ENCODE measurements at places on chromosomes 2 and 18.

DNA sequence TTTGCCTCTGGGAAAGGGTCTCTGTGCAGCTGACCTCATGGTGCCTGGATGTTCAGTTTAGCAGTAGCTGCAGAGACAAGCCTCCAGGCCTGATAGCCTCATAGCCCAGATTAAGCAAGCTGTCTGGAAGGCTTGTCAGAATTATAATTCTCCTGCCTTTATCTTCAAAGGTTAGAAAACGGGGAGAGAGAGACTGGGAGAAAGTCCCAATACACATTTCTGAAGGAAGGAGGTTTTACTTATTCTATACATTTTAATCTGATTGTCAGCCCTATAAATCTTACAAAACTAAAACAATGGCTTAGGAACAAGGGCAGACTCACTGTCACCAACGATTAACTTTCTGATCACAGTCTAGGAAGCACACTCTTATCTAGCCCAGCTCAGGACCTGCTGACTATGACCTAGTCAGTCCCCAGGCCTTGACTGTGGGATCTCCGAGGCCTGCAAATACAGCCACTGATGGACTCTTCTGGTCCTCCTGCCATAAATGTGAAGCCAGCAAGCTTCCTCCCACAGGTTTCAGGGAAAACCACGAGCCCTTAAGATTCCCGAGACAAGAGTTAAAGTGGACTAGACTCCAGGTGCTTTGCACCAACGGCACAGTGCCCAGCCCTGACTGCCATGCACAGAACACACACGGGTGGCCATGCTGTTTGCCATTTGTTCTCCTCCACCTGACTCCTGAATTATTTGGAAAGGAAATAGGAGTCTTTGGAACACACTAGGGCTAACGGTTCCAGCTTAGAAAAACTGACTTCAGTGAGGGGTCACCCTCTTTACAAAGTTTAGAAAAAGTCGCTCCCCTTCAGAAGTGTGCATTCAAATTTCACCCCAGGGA lies 111.4 kb upstream of the SMAD7 start:
- DNase-seq: no peak

DNA sequence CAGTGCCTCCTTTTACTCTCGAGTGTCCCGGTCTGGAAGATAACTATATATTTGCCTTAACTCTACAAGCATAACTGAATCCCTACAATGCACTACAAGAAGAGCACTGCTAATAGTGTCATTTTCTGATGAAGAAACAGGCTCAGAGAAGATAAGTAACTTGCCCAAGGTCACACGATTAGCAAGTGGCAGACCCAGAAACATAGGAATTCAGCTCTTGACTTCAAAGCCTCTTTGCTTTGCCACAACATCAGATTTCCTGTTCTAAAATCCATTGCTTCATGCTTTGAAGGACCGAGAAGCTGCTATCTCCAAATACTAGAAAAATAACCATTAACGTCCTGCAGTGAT lies 65.6 kb downstream of the HS1BP3 start:
- DNase-seq: no peak

- DNase-seq: no peak
Measured at GRCh38 chr18:21896732-21897336, 156.2 kb downstream of the MIB1 start.

DNA sequence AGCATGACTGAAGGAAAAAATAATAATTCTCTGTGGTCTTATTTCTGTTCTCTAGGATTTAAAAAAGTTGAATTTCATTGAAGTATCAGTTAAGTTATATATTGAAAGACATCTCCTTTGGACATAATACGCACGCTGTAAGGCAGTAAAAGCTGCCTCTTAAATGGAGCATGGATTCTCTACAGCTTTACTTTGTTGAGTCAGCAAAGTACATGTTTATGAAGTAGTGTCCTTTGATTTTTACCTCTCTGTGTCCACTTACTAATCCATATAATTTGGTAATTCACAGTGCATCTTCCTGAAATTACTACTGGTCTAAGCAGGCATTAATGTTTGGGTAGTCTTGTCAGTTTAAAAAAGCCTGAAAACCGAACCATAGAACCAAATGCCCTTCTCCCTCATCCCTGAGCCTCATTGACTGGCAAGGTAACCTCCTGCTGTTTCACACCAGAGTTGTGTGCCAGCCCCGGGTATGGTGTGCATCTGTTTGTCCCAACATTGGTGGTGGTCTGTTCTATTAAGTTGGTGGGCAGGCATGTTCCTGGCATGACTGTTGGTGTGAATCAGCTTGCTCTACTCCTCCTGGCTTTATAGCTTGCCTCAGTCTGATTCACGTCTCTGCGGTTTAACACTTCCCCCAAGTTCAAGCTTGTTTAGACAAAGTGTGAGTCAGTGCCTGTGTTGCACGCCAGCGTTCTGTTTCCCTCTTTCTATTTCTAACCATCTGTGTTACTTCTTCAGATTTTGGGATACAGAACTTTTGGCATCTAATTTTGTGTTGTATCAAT lies 71.0 kb upstream of the ITM2C start:
- DNase-seq: peak; percentile 99

DNA sequence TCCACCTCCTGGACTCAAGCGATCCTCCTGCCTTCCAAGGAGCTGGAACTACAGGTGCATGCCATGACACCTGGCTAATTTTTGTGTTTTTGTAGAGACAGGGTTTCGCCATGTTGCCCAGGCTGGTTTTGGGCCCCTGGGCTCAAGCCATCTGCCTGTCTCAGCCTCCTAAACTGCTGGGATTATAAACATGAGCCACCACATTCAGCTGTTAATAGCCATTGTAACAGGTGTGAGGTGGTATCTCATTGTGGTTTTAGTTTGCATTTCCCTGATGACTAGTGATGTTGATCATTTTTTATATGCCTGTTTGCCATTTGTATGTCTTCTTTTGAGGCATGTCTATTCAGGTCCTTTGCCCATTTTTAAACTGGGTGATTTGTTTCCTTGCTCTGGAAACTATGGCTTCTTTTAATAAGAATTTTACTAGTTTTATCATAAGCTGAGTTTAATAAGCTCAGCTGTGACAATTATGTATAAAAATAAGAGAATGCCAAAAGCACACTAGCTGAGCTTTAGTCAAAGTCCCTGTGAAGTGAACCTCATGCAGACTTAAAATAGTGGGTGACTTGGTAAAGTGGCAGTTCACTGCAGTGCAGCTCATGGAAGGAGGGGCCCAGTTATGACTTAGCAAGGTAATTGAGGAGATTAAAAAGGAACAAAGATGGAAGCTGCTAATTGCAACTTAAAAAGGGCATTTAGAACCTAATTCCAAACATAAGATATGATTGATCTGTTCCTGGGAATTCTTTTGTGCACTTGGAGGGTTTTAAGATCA lies 465.1 kb downstream of the TGIF1 start:
- DNase-seq: no peak

DNA sequence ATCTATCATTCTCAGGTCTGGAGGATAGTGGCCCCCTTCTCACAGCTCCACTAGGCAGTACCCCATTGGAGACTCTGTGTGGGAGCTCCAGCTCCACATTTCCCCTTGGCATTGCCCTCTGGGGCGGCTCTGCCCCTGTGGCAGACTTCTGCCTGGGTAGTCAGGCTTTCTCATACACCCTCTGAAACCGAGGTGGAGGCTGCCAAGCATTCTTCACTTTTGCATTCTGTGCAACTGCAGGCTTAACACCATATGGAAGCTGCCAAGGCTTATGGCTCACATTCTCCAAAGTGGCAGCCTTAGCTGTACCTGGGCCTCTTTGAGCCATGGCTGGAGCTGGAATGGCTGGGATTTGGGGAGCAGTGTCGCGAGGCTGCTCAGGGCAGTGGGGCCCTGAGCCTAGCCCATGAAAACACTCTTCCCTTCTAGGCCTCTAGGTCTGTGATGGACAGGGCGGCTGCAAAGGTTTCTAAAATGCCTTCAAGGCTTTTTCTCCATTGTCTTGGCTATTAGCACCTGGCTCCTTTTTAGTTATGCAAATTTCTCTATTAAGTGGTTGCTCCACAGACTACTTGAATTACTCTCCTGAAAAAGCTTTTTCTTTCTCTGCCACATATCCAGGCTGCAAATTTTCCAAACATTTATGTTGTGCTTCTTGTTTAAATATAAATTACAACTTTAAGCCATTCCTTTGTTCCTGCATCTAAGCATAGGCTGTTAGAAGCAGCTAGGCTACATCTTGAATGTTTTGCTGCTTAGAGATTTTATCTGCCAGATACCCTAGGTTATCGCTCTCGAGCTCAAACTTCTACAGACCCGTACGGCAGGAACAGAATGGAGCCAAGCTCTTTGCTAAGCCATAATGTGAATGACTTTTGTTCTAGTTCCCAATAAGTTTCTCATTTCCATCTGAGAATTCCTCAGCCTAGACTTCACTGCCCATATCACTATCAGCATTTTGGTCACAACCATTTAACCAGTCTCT lies 206.5 kb downstream of the CPS1 start:
- DNase-seq: no peak

DNA sequence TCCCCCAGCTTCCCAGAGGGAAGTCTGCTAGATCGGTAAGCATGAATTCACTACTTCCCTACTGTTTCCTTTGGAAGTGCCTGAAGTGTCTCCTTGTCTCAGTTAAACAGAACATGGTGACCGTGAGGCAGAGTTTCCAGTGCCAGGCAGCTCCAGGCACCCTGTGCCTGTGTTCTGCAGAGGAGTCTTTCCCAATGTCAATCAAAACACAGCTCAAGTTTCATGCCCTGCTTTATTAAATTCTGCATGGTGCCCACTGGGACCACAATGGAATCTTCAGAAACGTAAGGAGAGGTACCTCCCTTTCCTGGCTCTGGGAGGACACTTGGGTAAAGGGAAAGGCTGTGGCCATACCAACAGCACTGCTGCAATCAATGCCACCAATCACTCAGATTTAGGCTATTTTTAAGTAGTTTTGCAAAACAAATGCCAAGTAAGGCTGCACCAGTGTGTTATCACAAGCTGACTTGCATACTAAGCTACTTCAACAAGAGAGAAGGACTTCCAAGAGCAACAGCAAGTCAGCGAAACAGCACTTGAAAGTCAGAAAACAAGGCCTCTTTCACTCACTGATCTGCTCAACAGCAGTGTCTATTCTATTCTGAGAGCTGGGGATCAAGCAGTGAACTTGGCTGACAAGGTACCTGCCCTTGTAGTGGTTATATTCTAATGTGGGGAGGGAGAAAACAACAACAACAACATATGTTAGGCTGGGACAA lies 14.9 kb downstream of the LPIN2 start:
- DNase-seq: no peak

DNA sequence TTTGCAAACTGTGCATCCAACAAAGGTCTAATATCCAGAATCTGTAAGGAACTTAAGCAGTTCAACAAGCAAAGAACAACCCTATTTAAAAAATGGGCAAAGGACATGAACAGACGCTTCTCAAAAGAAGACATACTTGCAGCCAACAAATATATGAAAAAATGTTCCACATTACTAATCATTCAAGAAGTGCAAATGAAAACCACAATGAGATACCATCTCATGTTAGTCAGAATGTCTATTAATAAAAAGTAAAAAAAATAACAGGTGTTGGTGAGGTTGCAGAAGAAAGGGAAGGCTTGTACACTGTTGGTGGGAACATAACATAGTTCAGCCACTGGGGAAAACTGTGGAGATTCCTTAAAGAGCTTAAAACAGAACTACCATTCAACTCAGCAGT lies 126.2 kb downstream of the NAT8 start:
- no peak for DNase-seq

DNA sequence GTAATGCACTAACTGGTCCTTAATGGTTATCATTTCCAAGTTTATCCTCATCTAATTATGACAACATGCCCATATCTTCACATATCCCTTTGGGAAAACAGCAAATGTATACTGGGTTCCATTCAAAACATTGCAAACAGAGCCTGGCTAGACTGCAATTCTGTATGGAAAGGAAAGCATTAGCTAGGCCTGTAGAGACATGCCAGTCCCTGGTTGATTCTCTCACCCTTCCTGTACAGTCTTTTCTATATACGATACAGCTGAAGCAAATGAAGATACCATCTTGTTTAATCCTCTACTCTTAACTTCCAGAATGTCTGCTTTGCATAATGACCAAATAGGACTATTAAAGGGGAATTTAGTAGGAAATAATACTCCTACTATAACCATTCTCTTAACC lies 294.4 kb upstream of the MC4R start:
- DNase-seq: no peak

GRCh38 chr2:178163395-178163794 lies 30.9 kb upstream of the OSBPL6 start:
- DNase-seq: no peak

DNA sequence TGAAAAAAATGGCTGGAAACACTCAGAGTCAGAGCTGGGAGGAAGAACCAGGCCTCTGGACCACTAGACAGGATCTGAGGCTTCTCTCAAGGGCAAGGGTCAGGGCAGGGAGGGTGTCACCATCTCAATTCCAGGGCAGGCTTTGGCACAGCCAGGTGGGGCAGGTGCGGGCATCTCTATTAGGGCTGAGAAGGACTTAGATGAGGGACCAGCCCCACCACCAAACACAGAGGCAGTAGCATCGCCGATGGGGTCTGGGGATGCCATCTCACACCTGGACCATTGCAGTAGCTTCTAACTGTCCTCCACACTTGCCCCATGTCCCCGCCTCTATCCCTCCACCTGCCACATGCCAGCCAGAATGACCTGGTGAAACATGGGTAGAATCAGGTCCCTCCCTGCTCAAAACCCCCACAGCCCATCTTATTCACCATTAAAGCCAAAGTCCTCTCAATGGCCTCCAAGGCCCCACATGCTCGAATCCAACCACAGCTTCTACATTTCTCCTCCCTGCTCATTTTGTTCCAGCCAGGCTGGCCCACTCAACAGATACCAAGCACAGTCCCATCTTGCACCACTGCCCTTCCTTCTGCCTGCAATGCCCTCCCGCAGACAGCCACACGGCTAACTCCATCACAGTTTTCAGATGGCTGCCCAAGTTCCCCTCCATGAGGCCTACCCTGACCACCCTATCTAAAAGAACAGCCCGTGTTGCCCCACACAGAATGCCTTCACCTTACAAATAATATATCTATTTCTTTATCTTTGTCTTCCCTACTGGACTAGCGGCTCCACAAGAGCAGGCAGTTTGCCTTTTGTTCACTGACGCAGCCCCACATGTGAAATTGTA lies 177.4 kb downstream of the SMAD2 start:
- no peak for DNase-seq

DNA sequence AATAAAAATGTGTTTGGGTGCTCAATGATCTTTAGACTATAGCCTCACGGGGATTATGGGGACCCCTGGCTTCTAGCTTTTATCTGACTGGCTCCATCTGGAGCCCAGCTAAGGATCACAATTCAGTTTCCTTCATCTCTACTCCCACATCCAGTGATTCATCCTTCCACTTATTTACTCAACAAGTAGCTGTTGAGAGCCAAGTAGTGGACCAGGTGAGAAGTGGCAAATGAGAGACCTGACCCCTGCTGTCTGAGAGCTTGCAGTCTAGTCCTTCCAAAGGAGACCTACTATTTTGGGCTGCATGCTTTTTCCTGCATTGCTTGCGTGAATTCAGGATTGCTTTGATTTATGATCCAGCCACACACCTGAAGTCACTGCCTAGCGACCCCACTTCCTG lies 10.7 kb upstream of the DSG3 start:
- DNase-seq: no peak

GRCh38 chr2:8306530-8307351 lies 375.1 kb upstream of the ID2 start:
- no peak for DNase-seq

DNA sequence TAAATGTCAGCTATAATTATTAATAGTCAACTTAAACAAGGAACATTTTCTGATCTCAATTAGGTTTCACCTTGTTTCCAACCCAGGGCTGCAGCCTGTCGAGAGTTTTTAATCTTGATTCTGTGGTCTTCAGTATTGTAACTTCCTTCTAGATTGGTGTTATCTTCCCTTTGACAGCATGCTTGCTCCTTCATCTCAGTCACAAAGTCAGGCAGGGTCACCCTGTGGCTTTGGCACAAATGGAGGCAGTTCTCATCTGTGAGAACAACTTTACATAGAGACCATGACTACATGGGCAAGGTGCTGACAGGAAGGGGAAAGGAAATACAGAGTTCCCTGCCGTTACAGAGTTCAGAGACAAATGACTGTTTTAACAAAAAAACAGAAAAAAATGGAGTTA lies 50.5 kb downstream of the HNRNPLL start:
- DNase-seq: no peak

Measured in skeletal muscle cell (primary cell).